ENCODE measurements at places on chromosomes 1 and 21. TPM values are rescaled to one million over a fixed set of nuclear protein-coding genes. Genes with fewer than 3 reads are reported as not detected.

The MLLT11 gene
- 3.1 TPM for total RNA-seq

The GNG12 gene
- 97.0 TPM for total RNA-seq

The ERG gene
- total RNA-seq = 11.9 TPM

The OR10J1 gene
- total RNA-seq = not detected

The HFM1 gene
- 2.4 TPM for total RNA-seq

The KRTAP24-1 gene
- 10.3 TPM for total RNA-seq

The KCNE1 gene
- 3.4 TPM for total RNA-seq

The EVA1C gene
- 5.3 TPM for total RNA-seq

The CASQ1 gene
- total RNA-seq = 109 TPM

The BMP8A gene
- total RNA-seq = 1.3 TPM

The OR10Z1 gene
- total RNA-seq = not detected

The LYPD8 gene
- total RNA-seq = not detected

The MRPS6 gene
- total RNA-seq = 37.9 TPM
